ENCODE measurements at places on chromosomes 7 and 10.

DNA sequence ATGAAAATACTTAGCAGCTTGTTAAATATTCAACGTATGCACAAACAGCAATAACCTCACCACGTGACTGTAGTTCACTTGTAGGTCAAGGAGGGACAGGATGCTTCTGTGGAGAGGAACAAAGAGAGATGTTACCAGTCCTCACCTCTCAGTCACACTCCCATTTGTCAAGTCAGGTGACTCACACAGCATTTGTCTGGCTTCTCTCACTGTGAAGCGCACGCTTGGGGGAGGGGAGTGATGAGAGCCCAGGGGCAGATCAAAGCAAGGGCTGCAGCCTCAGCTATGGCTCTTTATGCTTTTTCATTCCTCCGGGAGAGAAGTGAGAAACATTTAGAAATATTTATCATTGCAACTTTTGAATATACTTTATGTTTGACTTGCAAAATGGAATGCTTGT is 2.9 kb upstream of the RBM20 start:
- DNase-seq: no peak

- no peak for DNase-seq
Measured at GRCh38 chr10:115125505-115125904, 32.3 kb downstream of the ATRNL1 start.

- DNase-seq: no peak
Measured at GRCh38 chr7:110762546-110763225, 328.2 kb upstream of the LRRN3 start.

DNA sequence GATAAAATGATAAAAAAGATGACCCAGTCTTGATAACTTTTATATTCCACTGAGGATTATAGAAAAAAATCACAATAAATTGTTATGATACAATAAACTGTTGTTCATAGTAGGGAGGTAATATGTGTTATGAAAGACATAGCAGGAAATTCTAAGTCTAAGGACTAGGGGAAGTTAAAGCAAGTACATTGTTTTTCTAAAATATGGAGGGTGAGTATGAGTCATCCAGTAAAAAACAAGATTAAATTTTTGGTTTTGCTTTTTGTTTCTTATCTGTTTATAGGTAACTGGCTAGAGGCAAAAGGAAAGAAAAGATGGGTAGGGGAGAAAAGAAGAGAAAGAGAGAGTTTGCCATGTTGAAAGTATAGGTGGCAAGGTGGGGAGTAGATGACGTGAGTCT is 188.4 kb downstream of the POLR1F start:
- DNase-seq: no peak

DNA sequence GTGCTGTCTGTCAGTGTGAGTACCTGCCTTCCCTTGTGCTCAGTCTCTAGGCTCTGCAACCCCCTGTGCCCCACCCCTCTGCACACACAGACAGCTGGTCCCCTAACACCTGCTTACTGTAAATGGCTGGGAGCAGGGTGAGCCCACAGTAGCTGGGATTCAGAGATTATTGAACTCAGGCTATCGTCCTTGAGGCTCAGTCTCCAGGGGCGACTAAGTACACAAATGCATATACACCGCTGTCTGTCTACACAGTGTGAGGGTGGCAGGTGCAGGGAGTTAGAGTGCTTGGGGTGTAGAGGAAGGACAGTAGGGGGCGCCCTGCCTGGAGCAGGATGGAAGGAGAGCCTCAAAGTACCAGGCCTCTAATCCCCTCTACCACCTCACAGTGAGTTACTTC is 12.9 kb downstream of the UPP1 start:
- no peak for DNase-seq

- no peak for DNase-seq
Measured at GRCh38 chr7:101333912-101334311, 12.3 kb upstream of the IFT22 start.

GRCh38 chr10:33889371-33889770 is 554.9 kb upstream of the NRP1 start:
- no peak for DNase-seq

GRCh38 chr10:76202777-76203176 is 771.4 kb downstream of the LRMDA start:
- no peak for DNase-seq

DNA sequence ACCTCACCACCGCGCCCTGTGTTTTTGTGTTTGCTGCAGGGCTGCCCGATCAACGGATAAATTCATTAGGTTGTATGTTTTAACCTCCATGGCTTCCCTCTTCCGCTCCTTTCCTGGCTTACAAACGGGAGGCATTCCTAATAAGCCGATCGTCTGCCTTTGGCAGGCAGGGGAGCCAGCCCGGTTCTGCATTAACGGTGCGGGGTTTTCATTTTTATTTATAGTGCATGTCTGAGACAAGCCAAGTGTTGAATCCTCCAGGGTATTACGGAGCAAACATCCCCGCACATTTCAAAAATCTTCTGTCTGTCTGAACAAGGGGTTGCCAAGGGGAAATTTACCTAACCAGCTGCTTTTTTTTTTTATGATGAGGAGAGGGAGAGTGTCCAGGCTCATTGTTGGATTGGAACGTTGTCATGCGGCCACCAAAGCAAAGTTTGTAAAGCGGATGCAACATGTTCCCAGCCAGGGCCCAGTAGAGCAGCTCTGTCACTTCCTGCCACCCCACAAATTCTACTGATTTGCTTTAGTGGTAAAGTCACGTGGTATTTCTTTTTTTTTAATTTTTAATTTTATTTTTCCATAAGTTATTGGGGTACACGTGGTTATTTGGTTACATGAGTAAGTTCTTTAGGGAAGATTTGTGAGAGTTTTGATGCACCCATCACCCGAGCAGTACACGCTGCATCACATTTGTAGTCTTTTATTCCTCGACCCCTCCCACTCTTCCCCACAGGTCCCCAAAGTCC is 92.3 kb upstream of the BAIAP2L1 start:
- no peak for DNase-seq

- DNase-seq: no peak
Measured at GRCh38 chr10:95655571-95656290, 780 bp downstream of the ALDH18A1 start.
